ENCODE measurements at places on chromosomes 2 and 18.

DNA sequence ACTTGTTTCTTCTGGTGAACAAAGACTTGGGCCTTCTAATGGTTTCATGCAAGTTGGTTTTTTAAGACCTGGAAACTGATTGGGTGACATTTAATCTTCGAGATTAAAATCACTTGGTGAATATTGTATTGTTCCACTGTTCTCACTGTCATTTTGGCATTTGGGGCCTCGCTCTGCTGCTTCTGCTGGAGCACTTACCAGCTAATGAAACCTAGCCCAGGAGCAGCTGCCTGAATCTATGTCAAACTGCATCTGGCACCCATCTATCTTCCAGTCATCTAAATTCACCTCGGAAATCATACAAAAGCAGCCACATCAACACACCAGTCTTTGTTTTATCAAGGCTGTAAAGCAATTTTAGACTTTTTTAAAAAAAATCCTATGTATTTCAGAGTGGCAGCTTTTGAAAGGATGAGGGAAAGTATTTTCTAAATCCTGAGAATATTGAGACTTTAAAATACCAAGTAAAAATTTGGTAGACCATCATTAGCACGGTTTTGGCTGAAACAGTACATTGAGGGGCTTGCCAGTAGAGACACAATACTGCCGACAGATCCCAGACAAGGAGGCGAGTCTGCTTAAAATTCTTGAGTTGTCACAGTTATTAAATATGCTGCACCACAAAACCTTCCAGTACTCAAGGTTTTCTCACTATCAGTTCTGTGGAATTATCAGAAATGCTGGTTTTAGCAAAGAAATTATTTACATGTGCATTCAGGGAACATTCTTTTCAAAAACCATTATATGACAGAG is 26.1 kb upstream of the SERTAD2 start:
- no peak for DNase-seq

- no peak for DNase-seq
Observed at GRCh38 chr2:240639566-240639965, 14.3 kb downstream of the GPR35 start.

GRCh38 chr2:57141269-57141668 is 905.3 kb upstream of the VRK2 start:
- DNase-seq = no peak

GRCh38 chr2:66462501-66462825 is 27.5 kb downstream of the MEIS1 start:
- DNase-seq = no peak
